CD4-positive, alpha-beta T cell (primary cell): ENCODE measurements at places on chromosomes 6 and 20. TPM values are rescaled to one million over a fixed set of nuclear protein-coding genes. Genes with fewer than 3 reads are reported as not detected.

DNA sequence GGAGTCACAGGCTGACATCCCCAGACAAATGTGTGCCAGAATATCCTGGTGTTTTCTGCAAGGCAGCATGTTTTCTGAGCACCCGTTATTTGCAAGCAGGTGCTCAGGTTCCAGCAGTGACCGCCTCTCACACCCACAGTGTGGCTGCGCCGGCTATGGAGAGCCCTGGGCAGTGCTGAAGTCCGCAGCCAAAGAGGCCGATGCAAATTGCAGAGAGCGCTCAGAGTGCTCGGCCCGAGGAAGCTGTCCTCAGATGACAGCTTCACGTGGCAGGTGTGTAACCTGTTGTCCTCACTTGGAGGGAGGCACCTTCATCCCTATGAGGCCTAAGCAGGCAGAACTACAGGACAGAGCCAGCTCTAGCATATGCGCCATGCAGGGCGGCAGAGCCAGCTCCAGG lies 23.5 kb upstream of the MPC1 start:
- DNase-seq: no peak

GRCh38 chr6:151290877-151291721 lies 51.3 kb downstream of the AKAP12 start:
- no peak for DNase-seq

GRCh38 chr6:154506991-154507898 lies 3.2 kb downstream of the CNKSR3 start:
- DNase-seq: no peak

- no peak for DNase-seq
Observed at GRCh38 chr6:27238010-27238983, 9.2 kb upstream of the PRSS16 start.

- no peak for DNase-seq
Observed at GRCh38 chr20:12090920-12091319, 173.2 kb downstream of the BTBD3 start.

DNA sequence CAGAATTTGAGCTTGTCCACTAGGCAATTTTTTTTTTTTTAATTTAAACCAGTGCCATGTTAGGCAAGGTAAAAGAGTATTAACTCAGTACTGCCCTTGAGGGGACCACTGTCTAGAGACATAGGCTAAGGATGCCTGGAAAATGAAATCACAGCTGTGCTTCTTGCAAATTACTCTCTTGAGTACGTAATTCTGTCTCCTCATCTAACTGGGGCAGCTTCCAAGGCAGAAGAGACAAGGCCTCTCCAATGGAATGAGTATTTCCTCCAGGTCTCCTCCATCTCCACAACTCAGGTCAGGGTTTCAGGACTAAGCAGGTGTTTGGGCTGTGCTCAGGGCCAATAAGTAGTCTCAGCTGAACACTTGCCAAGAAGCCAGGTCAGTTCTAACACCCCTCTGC lies 33.8 kb upstream of the MRPS10 start:
- DNase-seq: no peak

FAM162B gene
- not detected for total RNA-seq

ZNF165 gene
- 5.5 TPM for total RNA-seq

RRBP1 gene
- 26.4 TPM for total RNA-seq

SYCP2 gene
- total RNA-seq: 4.6 TPM

SEL1L2 gene
- not detected for total RNA-seq
